Activated T-helper 1 cell treated with Interleukin-2 at 50 U/mL for 16 hours (primary cell): ENCODE measurements at places on chromosomes 12 and 14.

GRCh38 chr12:41545761-41546160 is 357.6 kb downstream of the PDZRN4 start:
- no peak for DNase-seq

DNA sequence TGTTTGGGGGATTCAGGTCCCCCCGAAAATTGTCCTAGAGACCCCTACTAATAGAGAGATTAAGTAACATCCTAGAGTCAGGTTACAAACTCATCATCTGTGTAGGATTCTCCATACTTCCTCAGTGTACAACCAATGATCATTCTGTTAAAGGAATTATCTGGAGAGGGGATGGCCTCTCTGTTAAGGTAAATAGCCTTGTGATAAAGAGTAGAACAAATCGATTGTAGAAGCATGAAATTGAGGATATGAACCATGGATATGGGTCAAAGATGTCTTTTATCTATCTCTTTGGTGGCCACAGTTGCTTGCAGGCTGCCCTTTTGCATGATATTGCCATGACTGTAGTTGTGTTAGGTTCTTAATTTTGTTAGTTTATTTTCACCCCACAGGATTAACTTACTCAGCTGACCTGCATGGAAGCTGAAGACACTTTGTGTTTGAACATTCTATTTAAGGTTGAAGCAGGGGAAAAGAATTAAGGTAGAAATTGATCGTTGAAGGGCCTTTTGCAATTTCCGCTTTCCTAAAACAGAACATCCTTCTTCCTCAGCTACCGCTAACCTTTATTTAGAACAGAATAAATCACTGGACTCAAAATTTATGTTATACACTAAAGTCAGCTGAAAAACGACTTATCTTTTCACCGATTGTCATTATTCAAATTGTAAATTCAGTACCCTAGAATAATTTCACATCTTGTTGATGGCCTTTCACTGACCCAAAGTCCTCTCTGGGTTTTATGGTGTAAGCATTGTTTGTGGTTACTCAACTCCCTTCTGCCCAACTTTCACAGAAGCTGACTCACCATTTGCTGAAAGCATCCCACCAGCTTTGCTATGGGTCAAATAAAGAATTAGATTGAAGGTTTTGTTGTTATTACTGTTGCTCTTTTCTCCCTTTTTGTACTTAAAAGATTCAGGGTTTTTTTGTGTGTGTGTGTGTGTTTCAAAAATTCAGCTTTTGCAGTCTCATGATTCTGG is 52.3 kb downstream of the IRAK3 start:
- DNase-seq = no peak

DNA sequence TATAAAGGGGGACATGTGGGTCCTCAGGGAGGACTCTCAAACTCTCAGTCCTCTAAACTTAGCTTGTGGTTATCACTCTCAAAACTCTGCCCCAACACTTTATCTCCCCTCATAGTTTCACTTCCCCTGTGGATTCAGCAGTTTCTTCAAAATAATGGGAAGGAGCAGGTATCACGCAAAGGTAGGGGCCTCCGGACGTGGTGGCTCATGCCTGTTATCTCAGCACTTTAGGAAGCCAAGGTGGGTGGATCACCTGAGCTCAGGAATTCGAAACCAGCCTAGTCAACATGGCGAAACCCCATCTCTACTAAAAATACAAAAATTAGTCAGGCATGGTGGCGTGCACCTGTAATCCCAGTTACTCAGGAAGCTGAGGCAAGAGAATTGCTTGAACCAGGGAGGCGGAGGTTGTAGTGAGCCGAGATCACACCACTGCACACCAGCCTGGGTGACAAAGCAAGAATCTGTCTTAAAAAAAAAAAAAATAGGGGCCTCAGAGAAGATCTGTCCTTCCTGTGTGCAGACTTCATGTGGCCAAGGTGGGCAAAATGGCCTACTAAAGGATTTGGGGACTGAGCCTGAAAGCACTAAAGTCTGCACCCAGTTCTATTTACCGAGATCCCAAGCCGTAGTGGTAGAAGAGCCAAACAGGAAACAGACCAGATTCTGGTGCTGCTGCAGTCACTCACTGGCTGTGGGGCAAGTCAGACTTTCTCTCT is 6.4 kb downstream of the ITGB7 start:
- no peak for DNase-seq

GRCh38 chr12:95217377-95218149 is at the start of the genes FGD6 and VEZT:
Gene FGD6, minus strand, starts transcription at chr12:95217467. Its CDS starts 227 bp downstream, at chr12:95217240.
Gene VEZT, plus strand, starts transcription at chr12:95217807. Its CDS starts 44 bp downstream, at chr12:95217851.
- peak; percentile 96 for DNase-seq

DNA sequence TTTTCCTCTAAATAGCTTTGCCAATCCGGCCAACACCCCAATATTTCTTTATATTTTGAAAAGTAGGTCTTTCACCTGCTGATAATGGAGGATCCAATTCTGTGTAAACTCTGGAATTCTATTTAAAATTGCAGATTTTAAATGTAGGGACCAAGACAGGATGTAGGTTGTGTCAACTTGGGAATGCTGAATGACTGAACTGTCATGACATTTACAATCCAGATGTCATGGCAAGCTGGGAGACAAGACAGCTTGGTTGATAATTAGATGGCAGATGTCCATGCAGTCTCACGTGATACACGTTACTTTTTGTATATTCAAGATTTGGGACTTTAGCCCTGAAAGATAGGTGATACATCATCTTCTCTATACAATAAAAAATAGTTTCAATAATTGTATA is 477.2 kb downstream of the DIO2 start:
- DNase-seq = no peak

DNA sequence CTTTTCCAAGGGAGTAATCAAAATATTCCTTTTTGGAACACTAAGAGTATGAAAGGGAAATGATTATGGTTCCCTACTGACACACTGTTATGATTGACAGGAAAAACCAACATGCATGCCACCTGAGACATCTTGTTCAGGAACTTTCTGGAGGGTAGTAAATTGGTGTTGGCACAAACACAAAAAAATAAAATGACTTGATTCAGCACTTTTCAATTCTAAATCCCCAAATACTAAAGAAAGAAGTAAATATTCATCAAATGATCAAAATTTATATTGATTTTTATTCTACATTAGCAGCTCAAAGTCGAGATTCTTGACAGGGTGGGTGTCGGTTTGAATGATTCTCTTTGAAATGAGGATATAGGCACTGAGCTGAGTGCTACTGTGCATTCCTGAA is 271.4 kb upstream of the NPAS3 start:
- no peak for DNase-seq

- DNase-seq = no peak
Measured at GRCh38 chr12:76375939-76376338, 27.7 kb upstream of the BBS10 start.

DNA sequence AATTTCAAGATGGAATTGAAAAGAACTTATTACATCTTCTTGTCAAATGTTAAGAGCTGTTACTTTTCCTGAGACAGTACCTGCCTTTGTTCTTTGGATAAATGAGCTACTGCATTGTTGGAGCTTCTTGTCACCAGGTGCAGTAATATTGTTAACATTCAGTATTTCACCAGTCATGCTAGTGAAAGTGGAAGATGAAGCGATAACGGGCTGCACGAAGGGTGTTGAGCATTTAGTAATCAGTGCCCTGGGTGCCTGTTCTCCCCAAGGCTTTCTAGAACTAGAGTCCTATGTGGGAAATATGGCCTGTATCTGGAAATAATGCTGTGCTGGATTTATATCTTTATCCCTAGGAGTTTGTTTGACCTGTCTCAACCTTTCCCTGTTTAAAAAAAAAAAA is 83.2 kb downstream of the PPP2R5C start:
- DNase-seq = no peak

DNA sequence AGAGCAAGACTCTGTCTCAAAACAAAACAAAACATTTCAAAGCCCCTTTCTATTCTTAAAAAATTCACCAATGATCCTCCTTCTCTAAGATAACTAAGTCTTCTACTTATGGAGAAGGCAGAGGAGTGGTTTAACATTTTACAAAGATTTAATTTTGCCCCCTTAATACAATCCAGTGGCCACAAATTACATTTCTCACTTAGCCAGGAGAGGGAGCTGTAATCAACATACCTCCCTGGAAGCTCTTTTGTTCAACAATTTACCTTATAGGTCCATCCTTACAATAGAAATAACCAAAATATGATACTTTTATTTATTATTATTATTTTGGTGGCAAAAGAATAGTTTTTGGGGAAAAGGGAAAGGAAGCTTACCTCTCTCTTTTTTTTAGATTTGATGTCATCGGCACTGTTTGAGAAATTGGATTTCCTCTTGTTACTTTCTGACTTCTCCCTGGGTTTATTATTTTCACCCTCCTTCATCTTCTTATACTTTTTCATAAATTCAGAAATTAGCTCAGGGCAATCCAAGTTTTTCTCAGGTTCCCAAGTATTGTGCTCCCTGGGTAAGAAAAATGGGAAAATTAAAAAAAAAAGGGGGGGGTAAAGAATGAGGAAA is 28.1 kb downstream of the CBX5 start:
- no peak for DNase-seq

GRCh38 chr12:128245905-128246304 is 21.1 kb upstream of the TMEM132C start:
- no peak for DNase-seq

GRCh38 chr12:71282020-71282419 is 124.2 kb upstream of the TSPAN8 start:
- no peak for DNase-seq

DNA sequence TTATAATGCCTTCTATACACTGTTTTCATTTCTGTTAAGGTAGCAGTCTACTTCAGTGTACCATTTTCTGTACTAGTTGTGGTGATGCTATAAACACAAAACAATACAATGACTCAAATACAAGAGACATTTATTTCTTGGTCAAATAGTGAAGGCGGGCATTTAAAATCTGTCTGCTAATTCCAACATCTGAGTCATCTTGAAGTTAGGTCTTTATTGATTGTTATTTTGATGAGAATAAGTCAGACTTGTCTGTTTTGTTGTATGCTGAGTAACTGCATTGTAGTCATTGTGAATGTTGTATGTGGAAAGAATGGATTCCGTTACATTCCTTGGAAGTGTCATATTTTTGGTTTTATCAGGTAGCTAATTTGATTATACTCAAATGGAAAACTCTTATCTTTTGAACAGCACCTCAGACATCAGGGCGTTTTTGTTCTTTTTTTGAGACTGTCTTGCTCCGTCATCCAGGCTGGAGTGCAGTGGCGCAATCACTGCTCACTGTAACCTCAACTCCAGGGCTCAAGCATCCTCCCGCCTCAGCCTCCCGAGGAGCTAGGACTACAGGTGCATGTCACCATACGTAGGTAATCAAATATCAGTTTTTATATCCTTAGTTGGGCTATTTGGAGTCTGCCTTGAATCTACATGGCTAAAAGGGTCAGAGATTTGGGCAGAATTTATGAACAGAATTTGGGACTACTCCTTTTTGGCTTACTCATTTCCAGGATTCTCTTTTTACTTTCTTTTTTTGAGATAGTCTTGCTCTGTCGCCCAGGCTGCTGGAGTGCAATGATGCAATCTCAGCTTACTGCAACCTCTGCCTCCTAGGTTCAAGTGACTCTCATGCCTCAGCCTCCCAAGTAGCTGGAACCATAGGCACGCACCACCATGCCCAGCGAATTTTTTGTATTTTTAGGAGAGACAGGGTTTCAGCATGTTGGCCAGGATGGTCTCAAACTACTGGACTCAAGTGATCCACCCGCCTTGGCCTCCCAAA is 56.8 kb downstream of the PAPLN start:
- DNase-seq = no peak

DNA sequence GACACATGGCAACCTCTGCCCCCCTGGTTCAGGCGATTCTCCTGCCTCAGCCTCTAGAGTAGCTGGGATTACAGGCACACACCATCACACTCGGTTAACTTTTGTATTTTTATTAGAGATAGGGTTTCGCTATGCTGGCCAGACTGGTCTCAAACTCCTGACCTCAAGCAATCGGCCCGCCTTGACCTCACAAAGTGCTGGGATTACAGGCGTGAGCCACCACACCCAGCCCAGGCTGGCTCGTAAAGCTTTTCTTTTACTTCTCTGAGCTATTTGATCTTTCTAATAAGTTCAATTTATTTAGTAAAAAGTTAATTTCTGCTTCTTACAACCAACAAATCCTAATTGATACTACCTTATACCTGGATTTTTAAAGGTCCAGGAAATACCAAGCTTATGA is 127.4 kb upstream of the KRR1 start:
- DNase-seq = no peak

DNA sequence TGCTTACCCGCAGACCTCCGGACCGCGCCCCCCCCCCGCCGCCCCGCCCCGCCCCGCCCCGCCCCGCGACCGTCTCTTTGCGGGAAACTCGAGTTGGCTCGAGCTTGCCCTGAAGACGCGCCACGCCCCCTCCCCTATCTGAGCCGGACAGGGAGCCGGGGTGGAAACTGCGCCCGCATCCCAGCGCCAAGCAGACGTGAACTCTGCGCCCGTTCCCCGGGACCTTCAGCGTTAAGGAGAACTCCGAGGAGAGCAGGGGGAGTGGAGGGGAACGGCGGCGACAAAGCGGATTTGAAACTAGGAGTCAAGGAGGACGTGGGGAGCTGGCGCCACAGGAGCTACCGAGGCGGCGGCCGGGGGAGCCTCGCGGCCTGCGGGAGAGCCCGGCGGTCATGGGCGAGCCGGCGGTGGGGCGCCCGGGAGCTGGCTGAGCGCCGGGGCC is at the start of gene KCNK13:
Gene KCNK13 (plus strand): TSS at position 310 of the 442 bp plus-strand sequence. CDS start 212 bp downstream, outside the sequence.
- no peak for DNase-seq

DNA sequence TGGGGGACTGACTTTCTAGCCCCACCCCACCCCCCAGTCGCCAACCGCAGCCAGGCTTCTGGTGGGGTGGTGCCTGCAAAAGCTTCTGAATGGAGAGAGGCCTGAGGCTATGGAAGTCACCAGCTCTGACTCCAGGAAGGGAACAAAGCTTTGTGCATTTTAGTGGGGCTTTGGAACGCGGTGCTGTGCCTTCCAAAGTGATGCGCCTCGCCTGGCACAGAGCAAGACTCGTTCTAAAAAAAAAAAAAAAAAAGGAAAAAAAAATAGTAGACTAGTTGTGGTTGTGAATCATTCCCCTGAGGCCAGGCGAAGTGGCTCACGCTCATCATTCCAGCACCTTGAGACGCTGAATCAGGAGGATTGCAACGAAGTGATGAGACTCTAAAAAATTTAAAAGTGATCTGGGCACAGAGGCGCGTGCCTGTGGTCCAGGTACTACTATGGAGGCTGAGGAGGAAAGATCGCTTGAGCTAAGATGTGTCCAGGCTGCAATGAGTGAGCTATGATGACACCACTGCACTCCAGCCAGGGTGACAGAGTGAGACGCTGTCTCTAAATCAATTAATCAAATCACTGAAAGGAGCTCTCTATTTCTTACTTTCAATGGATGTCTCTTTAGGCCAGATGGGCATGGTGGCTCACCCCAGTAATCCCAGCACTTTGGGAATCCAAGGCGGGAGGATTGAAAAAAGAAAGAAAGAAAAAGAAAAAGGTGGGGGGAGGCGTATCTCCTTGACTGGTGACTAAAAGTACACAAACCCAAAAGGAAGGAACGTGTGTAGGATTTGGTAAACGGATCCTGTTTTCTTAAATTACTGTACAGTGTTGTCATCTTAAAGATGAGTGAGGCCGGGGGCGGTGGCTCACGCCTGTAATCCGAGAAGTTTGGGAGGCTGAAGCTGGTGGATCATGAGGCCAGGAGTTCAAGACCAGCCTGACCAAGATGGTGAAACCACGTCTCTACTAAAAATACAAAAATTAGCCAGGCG is 259.6 kb upstream of the ALG10B start:
- no peak for DNase-seq

DNA sequence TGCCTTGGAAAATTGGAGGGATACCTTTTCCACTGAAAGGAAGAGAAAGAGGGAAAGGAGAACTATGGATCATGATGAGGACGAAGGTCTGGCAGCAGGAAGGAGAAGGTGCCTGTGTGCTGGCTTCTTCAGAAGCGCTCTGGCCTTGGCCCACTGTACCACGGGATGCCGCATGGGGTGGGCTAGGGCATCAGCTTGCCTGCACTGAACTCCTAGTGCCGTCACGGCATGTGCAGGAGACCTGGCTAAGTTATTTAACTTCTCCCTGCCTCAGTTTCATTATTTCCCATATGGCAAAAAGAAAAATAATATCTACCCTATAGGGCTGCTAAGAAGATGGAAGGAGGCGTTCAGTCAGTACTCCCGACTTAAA is 28.1 kb downstream of the FBXO21 start:
- DNase-seq = no peak
